Mesendoderm (in vitro differentiated cells): ENCODE measurements at places on chromosomes 3 and 15.

GRCh38 chr3:177124882-177125281 is 72.4 kb downstream of the TBL1XR1 start:
- H3K4me1 ChIP-seq, result peaks cover 16% of the 10 kb centered on the region
- no peaks in the 10 kb centered on the region for H3K36me3 ChIP-seq
- no peak overlapping the region for H3K4me3 ChIP-seq
- H3K27me3 ChIP-seq, result no peaks in the 10 kb centered on the region
- no peak for DNase-seq

GRCh38 chr15:63491116-63491827 is 13.1 kb upstream of the USP3 start:
- no peaks in the 10 kb centered on the region for H3K27me3 ChIP-seq
- no peaks in the 10 kb centered on the region for H3K36me3 ChIP-seq
- H3K4me1 ChIP-seq, result peaks cover 4% of the 10 kb centered on the region
- no peak for DNase-seq
- H3K27ac ChIP-seq, result no peak overlapping the region

GRCh38 chr3:12822725-12823373 is 18.5 kb downstream of the RPL32 start:
- H3K27ac ChIP-seq, result no peak overlapping the region
- H3K27me3 ChIP-seq, result no peaks in the 10 kb centered on the region
- DNase-seq, result peak; percentile 51
- no peaks in the 10 kb centered on the region for H3K4me1 ChIP-seq

- no peak overlapping the region for H3K27ac ChIP-seq
- DNase-seq, result no peak
- no peaks in the 10 kb centered on the region for H3K27me3 ChIP-seq
- H3K4me1 ChIP-seq, result no peaks in the 10 kb centered on the region
- H3K4me3 ChIP-seq, result no peak overlapping the region
Measured at GRCh38 chr3:184919651-184920050, 107.7 kb downstream of the VPS8 start.

GRCh38 chr3:138114988-138115971 is at the start of gene DZIP1L:
Gene DZIP1L, minus strand, starts transcription at chr3:138115608. Its CDS starts 11,637 bp downstream, at chr3:138103971.
- no peaks in the 10 kb centered on the region for H3K27me3 ChIP-seq
- H3K4me3 ChIP-seq, result peak within 1 kb of the TSS; percentile 78
- peaks cover 6% of the 10 kb centered on the region for H3K4me1 ChIP-seq
- peak; percentile 91 for DNase-seq

GRCh38 chr3:177538750-177539730 is 341.8 kb upstream of the TBL1XR1 start:
- no peak overlapping the region for H3K4me3 ChIP-seq
- no peaks in the 10 kb centered on the region for H3K27me3 ChIP-seq
- no peak overlapping the region for H3K27ac ChIP-seq
- no peaks in the 10 kb centered on the region for H3K36me3 ChIP-seq
- H3K4me1 ChIP-seq, result peaks cover 3% of the 10 kb centered on the region
- DNase-seq, result no peak

GRCh38 chr15:51132384-51133139 is 37.9 kb upstream of the TNFAIP8L3 start:
- no peaks in the 10 kb centered on the region for H3K4me1 ChIP-seq
- no peaks in the 10 kb centered on the region for H3K27me3 ChIP-seq
- peak; percentile 47 for DNase-seq
- no peak overlapping the region for H3K27ac ChIP-seq
- no peaks in the 10 kb centered on the region for H3K36me3 ChIP-seq
